ENCODE measurements at places on chromosomes 11 and 22.

DNA sequence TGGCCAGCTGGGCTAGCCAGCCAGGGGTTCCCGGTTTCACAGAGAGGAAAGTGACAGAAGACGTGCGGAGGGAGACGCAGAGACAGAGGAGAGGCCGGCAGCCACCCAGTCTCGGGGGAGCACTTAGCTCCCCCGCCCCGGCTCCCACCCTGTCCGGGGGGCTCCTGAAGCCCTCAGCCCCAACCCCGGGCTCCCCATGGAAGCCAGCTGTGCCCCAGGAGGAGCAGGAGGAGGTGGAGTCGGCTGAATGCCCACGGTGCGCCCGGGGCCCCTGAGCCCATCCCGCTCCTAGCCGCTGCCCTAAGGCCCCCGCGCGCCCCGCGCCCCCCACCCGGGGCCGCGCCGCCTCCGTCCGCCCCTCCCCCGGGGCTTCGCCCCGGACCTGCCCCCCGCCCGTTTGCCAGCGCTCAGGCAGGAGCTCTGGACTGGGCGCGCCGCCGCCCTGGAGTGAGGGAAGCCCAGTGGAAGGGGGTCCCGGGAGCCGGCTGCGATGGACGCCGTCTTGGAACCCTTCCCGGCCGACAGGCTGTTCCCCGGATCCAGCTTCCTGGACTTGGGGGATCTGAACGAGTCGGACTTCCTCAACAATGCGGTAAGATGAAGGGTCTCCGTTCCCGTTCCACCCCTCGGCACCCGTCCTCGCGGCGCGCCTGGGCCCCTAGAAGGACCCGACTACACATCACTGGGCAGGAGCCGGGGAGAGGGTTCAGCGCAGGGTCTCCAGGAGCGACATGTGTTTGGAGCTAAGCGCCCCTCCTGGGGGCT is at the start of gene CREB3L1:
Gene CREB3L1 (plus strand): TSS at position 41 of the 765 bp plus-strand sequence. CDS start 450 bp downstream, at position 491.
- peak; percentile 77 for DNase-seq

DNA sequence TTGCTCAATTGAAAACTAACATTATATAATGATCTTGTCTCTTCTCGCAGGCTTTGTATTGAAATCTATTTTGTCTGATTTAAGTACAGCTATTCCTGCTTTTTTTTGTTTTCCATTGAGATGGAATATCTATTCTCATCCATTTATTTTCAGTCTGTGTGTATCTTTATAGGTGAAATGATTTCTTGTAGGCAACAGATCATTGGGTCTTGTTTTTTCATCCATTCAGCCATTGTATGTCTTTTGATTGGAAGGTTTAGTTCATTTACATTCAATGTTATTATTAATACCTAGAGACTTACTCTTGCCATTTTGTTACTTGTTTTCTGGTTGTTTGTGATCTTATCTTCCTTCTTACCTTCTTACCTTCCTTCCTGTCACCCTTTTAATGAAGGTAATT is 77.8 kb upstream of the TRPC6 start:
- no peak for DNase-seq

DNA sequence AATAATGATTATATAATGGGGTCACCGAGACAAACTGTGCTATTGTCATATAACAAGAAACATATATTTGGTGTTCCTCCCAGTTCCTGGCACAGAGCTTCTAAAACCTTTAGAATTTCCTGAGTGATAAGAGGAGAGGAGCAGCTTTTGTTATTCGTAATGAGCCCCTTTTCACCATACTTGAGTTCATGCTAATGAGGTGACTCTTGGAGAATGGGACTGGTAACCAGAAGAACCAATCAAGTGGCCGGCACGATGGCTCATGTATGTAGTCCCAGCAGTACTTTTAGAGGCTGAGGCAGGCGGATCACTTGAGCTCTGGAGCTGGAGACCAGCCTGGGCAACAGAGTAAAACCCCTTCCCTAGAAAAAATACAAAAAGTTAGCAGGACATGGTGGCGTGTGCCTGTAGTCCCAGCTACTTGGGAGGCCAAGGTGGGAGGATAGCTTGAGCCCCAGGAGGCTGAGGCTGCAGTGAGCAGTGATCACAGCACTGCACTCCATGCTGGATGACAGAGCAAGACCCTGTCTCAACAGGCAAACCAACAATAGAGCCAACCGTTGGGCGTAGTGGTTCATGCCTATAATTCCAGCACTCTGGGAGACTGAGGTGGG is 62.7 kb upstream of the FTH1 start:
- DNase-seq = no peak

DNA sequence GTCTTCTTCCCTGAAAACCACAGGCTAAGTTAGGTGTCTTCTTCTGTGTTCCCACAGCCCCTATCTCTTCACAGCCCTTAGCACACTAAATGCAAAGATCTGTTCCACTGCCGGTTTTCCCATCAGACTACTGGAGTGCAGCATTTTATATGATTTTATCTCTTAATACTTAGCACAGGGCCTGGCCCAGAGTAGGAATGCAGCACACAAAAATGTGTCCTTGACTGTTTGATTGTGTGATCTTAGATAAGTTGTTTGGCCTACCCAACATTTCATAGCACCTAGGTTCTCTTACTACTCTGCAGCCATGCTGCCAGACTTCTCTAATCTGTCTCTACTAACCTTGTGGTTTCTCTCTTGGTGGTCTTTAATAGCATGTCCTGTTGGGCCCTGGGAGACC is 54.1 kb upstream of the RRM1 start:
- no peak for DNase-seq

GRCh38 chr22:18970176-18970947 is 34.3 kb upstream of the PRODH start:
- DNase-seq = peak; percentile 34

DNA sequence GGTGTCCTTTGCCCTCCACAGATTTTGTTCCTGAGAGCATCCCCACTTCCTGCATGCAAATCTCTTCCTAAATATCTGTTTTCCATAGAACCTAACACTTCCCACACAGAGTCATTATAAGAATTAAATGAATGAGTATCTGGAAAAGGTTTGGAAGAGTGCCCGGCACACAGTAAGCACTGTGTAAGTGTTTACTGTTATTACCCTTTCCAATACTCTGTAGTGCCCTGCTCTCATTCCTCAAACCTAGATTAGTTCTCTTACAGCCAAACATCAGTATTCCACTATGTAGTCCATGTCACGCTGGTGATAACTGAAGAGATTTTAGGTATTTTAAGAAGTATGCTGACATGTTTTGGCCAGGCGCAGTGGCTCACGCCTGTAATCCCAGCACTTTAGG is 57.3 kb upstream of the PHF21A start:
- no peak for DNase-seq

GRCh38 chr22:32803020-32803737 is 1.7 kb downstream of the TIMP3 start:
- DNase-seq = peak; percentile 57

DNA sequence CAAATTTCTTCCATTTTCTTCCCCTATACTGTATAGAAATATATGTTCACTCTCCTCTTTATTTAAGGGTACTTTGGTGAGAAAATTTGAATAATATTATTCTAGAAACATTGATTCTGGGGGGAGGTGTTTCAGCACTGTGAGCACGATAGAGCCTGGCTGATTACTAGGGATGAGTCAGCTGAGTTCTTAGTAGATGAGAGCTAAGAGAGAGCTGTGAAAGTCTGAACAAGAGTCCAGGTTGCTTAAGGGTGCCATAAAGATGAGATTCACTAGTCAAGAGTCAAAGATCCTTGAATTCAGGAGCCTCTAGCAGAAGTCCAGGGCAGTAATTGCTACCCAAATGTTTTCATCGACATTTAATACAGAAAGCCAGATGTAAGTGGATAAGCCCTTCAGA is 756.6 kb upstream of the API5 start:
- no peak for DNase-seq

GRCh38 chr22:23478175-23478574 is 101.9 kb downstream of the IGLL1 start:
- DNase-seq = no peak

DNA sequence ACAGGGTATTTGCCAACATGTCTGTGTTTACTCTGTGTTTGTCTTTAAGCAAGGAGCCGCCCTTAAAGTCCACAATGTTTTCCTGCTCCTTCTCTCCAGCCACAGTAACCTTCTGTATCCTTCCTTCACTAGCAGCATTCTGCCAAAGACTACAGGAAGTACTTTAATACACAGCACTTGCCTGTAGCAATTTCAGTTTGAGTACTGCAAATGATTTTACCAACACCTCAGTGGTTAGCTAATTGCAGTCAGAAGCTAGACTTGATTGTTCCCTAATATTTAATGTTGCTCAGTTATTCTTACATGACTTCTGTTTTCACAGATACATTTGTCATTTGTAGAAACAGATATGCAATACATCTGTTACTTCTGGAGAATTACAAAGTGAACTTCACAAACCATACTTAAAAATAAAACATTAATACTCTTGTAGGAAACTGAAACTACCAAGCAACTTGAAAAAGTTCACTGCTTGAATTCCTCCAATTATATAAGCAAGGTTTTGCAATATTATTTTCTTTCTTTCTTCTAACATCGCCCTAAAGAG is 69.1 kb downstream of the FCHSD2 start:
- DNase-seq = no peak

GRCh38 chr11:7559398-7560283 is 45.8 kb downstream of the PPFIBP2 start:
- no peak for DNase-seq

- DNase-seq = peak; percentile 32
Observed at GRCh38 chr11:1532606-1533341, 39.3 kb downstream of the DUSP8 start.

GRCh38 chr11:77345621-77346020 is 44.1 kb upstream of the GDPD4 start:
- DNase-seq = no peak

- DNase-seq = no peak
Observed at GRCh38 chr11:134637091-134638015, 225.3 kb upstream of the B3GAT1 start.

- no peak for DNase-seq
Observed at GRCh38 chr22:47337161-47337621, 574.7 kb downstream of the TBC1D22A start.

DNA sequence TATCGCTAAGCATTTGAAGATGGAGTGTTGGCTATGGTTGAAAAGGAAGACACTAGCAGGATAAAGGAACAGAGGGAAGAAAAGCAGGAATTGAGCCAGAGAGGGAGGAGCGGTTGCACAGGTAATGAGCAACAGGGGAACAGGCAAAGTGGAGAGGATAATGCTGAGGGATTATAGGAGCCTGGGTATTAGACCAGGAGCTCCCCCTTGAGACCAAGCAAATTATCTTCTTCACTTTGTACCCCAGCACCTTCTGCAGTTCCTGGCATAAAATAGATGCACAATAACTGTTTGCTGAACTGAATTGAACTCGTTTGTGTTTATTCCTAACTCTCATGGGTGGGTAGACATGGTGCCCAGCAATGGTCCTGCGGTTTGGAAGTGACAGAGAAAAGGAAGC is 54.6 kb upstream of the OR5P2 start:
- DNase-seq = no peak

GRCh38 chr11:61345954-61346843 is 13.2 kb downstream of the TKFC start:
- DNase-seq = no peak

- peak; percentile 33 for DNase-seq
Observed at GRCh38 chr22:46353483-46354105, 18.1 kb downstream of the TRMU start.

GRCh38 chr11:72951193-72951592 is 137.0 kb downstream of the ATG16L2 start:
- no peak for DNase-seq

GRCh38 chr22:30297991-30298701 is 8.8 kb upstream of the CASTOR1 start:
- DNase-seq = peak; percentile 38

DNA sequence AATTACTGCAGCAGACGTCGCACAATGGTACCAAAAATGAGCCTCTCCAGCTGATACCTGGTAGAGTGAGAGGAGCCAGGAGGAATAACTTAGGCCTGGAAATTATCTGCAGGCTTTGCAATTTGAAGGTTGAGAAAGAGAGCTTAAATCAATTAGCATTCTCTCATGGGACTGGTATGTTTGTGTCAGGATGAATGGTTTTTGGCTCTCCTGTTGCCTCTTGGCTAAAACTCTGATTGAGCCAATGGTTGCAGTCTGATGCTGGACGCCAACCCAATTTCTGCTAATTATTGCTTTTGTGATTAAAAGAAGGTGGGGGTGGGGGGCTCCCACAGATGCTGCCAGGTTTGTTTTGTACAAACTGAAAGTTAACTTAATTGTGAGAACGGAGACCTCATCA is 12.5 kb upstream of the NELL1 start:
- DNase-seq = no peak

GRCh38 chr11:12800032-12800671 is 125.9 kb downstream of the TEAD1 start:
- DNase-seq = no peak

GRCh38 chr11:133903056-133903455 is 53.7 kb downstream of the IGSF9B start:
- DNase-seq = no peak

- no peak for DNase-seq
Observed at GRCh38 chr11:45083544-45084087, 62.8 kb upstream of the PRDM11 start.

DNA sequence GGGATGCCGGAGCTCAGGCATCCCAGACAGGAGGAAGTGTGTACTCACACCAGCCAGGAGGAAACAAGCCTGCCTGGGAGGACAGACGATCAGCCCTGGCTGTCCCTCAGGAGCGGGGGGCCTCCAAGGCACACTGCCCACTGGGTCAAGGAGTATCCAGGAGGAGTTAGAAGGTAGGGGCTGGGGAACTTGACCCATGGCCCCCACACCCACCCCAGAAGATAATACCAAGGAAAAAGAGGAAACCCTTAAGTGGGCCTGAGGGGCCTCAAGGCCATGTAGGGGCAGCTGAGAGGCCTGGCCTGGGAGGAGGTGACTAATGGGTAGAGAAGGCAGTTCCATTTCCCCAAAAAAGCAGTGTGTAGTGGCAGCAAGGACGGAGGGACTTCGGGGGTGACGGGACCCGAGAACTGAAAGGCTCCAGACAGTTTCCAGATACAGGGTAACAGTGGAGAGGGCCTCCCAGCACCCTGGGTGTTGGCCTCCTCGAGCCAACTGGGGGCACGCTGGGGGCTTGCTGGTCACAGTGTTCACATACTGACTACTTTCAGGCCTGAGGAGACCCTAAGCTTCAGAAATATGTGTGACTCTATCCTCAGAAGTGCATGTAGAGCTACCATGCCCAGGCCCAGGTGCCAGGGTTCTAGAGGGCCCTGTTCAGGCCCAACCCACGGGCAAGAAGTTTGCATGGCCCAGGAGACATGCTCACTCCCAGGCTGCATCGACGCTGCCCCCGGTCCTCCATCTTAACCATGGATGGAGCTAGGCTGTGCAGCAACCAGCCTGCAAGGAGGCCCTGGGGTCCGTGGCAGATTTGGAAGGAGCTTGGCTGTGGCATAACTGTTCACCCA is 75.7 kb upstream of the PITPNB start:
- no peak for DNase-seq

DNA sequence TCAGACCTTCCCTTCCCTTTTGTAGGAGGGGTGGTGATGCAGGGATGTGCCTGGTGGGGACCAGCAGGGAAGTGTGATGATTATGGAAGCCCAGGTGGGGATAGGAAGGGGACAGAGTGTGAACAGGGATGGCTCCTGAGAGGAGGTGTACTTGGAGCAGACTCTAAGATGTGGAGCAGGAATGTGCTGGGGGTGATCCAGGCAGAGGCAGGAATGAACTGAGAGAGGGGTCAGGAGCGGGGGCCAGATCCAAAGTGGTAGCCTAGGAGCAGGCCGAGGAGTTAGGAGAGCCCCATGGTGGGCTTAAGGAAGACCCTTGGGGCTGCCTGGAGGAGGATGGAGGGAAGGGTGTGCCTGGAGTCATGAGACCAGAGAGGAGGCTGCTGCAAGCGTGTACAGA is 3.7 kb downstream of the NPTXR start:
- no peak for DNase-seq

Data from Right ventricle myocardium superior (tissue), 1 donor.